Kidney tubule cell (primary cell): ENCODE measurements at places on chromosomes 5 and 9.

- DNase-seq: no peak
Observed at GRCh38 chr5:156020647-156021046, 306.3 kb upstream of the SGCD start.

DNA sequence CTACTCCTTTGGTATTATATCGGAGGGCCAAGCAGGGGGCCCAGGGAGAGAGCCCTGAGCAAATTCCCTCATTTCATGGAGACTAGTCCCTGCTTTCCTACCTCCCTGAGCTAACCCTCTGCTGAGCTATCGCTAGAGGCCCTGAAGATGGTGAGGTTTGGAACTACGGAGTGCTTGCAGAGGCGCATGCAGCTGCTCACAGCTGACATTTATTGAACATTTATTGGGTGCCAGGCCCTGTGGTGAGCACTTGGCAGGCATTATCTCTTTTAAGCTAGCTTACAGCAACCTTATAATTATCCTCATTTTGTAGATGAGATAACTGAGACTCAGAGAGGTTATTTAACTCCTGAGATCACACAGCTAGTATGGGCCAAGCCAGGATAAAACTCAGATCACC, 9.8 kb downstream of the FAT2 start:
- DNase-seq: no peak

- no peak for DNase-seq
Observed at GRCh38 chr5:86452251-86452650, 165.5 kb upstream of the COX7C start.

DNA sequence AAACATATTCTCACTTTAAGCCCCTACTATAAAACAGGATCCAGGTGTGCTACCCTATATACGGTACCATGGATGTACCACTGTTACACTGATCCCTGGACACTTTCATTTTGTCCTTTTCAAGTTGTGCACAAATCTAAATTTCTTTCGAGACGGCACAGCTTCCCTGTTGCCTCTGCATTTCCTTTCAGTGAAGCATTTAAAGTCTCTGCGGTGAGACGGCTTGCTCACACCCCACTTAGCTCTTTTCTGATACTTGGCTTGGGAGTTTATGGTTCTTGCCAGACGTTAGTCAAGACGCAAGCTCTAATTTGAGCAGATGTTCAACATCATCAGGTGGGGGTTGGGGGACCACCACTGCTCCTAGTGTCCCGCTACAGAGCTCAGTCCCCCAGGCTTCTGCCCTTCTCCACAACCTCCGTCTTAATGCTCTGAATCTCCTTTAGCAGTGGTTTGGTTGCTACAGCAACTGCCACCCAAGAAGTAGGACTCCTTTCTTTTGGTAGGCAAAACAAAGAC, 15.8 kb downstream of the F2RL2 start:
- no peak for DNase-seq

GRCh38 chr9:125492719-125493118, 214.3 kb downstream of the MAPKAP1 start:
- peak; percentile 17 for DNase-seq

GRCh38 chr9:109001275-109001676, 12.0 kb downstream of the CTNNAL1 start:
- DNase-seq: peak; percentile 94

GRCh38 chr5:135253601-135254178, 145.3 kb downstream of the MACROH2A1 start:
- no peak for DNase-seq
